GM12891 (cell line): ENCODE measurements at places on chromosomes 7 and 10.

DNA sequence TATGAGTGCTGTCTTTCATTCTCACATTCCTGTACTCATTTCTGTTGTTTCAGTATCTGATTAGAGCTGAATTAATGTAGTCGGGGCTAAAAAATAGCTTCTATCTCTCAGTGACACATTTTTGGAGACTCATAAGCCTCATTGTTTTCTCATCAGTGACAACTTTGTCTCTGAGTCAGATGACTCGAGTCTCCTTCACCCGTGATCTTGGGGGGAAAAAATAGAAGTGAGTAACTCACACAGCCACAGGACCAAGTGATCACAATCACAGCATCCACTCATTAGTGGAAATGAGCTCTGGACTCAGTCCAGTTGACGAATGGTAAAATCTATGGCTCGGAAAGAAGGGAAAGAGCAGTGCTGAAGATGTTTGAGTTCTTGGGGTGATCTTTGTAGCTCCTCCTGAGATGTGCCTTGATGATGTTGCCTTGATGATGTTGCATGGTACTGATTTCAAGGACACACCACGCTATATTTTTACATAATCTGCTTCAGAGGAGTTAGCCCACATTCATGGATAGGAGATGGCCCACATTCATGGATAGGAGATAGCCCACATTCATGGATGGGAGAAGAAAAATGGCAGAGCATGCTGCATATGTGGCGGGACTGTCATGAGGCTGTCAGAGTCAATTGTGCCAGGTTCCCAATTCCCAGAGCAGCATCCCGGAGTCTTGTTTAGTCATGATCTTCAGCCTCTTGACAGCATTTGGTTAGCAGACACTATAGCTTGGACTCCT is 214.7 kb downstream of the CELF2 start:
- DNase-seq: no peak

DNA sequence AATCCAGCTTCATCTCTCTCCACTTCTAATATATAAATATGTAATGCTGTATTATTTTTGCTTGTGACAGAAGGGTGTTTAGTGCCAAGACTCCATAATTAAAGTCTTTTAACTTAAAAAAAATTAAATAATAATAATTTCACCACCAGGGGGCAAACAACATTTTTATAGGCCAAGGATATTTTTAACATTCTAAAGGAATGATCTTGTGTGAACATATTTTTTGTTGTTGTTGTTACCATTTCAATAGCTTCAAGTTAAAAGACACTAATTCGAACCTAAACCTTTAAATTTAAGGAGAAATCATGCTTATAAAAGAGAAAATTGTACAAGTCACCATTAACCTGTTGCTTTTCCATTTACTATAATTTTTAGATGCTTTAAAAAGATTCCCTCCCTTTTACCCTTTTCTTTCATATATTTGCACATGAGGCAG is 7.5 kb upstream of the DNAJC1 start:
- DNase-seq: no peak

GRCh38 chr7:144768633-144769032 is 67.2 kb downstream of the TPK1 start:
- no peak for DNase-seq

- DNase-seq: no peak
These were observed 18.3 kb downstream of the MMS19 start for GRCh38 chr10:97479939-97480338.

DNA sequence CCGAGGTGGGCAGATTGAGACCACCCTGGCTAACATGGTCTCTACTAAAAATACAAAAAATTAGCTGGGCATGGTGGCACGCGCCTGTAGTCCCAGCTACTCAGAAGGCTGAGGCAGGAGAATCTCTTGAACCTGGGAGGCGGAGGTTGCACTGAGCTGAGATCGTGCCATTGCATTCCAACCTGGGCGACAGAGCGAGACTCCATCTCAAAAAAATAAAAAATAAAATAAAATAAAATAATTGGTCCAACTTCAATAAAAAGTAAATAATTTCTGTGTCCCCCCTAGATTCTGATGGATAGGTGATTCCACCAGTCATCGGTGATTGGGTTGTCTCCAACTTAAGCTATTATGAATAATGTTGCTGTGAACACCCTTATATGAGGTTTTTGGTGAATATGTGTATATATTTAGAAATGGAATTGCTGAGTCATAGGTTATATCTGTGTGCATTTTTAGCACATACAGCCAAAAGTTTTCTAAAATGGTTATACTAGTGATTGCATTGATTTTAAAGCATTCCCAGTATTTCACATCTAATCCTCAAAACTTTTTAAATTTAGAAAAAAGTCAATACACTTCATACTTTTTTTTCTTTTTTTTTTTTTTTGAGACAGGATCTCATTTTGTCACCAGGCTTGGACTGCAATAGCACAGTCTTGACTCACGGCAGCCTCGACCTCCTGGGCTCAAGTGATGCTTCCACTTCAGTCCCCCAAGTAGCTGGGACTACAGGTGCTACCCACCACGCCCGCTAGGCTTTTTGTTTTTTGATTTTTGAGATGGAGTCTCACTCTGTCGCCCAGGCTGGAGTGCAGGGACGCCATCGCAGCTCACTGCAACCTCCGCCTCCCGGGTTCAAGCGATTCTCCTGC is 13.7 kb upstream of the SRPK2 start:
- DNase-seq: no peak

DNA sequence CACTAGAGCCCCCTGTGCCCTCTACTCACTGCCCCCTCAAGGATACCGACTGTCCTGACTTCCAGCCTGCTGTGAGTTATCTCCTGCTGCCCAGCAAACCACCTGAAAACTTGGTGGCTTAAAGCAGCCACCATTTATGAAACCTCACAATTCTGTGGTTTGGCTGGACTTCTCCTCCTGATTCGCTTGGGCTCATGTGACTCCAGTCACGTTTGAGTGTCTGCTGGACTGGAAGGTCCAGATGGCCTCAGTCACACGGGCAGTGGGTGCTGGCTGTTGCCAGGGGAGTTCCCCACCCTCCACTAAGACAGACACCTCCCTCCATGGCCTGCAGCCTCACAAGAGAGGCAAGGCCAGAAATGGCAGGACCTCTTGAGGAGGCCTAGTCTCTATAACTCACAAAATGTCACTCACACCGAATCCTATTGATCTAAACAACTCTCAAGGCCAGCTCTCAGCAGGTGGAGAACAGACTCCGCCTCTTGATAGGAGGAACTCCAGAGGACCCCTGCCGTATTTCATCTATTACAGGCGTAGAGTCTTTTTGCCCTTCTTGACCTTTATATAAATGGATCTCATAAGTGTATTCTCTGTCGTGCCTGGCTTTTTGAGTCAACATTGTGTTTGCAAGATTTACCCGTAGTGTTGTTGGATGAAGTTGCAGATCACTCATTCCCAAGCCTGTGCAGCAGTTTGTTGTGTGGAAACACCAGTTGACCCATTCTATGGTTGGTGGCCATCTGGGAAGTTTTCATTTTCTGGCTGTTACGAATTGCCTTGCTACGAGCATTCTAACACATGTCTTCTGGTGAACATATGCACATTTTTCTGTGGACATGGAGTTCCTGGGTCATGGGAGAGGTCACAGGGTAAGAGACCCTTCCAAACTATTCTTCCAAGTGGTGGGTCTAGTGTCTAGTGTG is 48.3 kb downstream of the ZMIZ1 start:
- DNase-seq: no peak

DNA sequence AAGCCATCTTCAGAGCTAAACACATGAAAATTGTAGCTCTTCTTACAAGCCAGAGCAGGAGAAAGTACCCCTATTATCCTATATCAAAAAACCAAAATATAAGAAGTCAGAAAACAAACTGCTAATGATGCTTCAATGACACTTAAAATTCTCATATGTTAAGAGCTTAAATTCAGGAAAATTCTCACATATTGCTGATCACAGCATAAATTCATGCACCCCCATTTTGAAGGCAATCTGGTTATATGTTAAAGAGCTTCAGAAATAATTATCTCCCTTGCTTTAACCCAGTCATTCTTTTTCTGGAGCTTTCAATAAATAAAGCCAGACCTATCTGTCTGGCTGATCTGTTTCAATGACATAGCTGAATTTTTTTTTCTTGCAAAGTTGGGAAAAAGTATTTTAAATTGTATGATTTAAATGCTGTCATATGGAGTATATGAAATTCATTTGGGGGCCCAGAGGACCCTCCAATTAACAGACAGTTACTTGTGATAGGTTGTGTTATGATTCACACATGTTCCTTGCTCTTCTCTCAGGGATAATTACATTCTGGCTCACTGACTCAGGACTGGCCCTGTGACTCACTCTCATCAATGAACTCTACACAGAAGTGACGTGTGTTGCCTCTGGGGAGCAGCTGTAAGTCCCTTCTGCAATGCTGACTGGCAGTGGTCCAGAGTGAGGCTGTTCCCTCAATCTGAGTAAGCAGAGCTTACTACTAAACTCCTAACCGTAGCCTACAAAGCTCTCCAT is 85.2 kb downstream of the HGF start:
- DNase-seq: no peak

GRCh38 chr10:71259815-71260501 is 47.6 kb downstream of the UNC5B start:
- no peak for DNase-seq

DNA sequence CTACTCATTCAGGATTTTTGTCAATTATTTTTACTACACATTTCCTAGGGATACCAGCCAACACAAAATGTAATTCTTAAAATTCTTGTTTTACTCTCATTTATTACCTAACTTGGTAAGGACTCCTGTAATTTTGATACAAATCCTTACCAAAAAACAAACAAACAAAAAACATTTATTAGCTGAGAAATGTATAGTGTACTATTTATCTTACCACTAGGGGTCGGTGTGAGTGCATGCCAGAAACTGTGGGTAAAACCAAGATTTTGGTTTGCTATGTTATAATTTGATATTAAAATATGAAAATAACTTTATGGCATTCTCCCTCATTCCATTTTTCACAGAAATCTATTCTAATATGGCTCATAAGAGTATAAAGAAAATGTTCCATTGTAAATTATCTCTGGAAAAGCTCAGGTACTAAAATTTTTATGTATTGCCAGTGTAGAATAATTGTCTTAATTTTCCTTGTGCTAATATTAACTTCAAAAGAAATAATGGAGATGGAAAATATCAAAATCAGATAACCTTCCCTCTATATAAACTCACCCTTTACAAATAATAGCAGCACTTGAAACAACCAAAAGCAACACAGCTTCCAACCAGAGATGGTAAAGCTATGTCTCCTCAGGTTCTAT is 290.8 kb upstream of the PCDH15 start:
- DNase-seq: peak; percentile 0

DNA sequence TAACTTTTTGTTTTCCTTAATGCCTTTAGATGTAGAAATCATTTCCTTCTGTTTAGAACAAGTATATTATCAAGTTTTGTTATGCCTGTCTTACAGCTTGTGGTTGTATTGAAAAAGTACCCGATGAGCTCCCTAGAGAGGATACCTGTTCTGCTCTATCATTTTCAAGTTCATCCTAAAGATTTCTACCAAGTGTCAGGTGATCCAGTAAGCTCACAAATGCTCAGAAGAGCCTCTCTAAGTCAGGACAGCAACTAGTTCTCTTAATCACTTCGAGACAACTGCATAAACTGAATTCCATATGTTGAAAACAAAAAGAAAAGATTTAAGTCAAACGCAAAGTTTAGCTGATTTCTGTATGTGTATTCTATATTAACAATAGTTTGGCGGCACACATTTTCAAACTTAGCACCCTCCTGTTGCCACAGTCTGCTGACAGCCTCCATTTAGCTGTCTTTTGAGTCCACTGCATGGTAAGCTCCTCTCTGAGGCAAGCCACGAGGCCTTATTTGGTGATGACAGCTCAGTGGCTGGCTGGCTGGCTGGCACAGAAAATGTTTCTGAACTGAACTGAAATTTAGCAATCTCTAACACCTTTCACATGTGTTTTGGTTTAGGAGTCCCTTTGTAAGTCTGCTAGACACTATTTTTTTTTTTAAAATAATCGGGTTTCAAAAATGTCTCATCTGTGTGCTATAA is 59.4 kb downstream of the SEMA3C start:
- DNase-seq: no peak

GRCh38 chr7:12647364-12648219 is 39.8 kb upstream of the ARL4A start:
- DNase-seq: no peak

DNA sequence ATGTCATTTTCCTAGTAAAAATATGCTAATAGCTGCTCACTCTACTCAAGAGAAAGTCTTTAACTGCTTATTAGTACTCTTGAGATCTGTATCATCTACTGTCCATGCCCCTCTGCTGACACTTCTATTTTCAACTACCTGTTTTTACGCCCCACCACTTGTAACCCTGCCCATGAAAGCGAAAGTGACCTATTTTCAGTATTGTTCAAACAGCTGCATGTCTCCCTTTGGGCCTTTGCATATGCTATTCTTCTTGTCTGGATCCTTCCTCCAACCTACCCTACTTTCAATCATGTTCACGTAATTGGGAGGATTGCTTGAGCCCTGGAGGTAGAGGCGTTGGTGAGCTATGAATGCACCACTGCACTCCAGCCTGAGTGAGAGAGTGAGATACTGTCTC is 1481.3 kb downstream of the GATA3 start:
- DNase-seq: no peak

- no peak for DNase-seq
These were observed 371.6 kb downstream of the BBS9 start for GRCh38 chr7:33500703-33501701.

- DNase-seq: no peak
These were observed 167.4 kb downstream of the TMEM26 start for GRCh38 chr10:61285749-61286148.

DNA sequence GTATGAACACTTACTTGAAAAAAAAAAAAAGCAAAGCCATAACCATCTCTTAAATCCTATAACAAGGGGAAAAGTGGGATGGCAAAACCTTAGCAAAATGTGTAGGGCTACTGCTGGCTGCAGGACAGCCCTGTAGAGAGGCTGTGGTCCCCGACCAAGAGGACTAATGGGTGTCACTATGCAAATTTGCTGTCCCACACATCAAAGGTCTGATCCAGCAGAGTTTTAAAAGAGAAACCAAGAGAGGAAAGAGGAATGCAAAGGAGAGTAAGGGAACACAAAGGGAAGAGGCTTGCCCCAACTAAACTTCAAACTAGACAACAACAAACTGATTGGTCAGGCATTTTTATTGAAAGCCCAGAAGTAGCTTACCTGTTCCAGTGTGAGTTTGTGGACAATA is 3.1 kb upstream of the ZNRF2 start:
- DNase-seq: no peak

DNA sequence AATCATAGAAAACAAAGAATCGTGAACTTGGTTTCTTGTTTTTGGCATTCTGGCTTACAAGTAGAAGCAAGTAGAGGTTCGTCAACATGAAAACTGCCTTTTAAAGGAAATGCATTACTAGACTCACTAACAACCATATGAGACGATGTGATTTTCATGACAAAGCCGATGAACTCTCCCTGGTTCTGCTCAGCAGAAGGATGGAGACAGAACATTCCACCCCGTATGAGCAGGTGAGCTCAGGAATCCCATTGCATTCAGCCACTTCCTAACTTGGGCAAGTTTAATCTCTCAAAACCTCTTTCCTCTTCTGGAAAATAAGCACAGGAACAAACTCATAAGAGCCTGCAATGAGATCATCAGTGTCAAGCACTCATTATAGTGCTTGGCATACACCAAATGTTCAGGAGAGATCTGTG is 57.4 kb upstream of the SVIL start:
- DNase-seq: no peak

- no peak for DNase-seq
These were observed 124.2 kb upstream of the MKLN1 start for GRCh38 chr7:131203291-131203976.
